Activated T-helper 1 cell treated with anti-CD3 and anti-CD28 coated beads, Interleukin-12 subunit alpha, Interleukin-12 subunit beta, Interleukin-2, Interleukin-4 antibody, amounts not matched to agents 30 ng/mL and 10 ng/mL and 1 ng/mL, durations not matched to agents 14 hours and 24 hours and 36 hours (primary cell): ENCODE measurements at places on chromosomes 13 and 19. TPM values are rescaled to one million over a fixed set of nuclear protein-coding genes. Genes with fewer than 3 reads are reported as not detected.

SPRED3 gene
- total RNA-seq = 2.2 and 2.6 TPM in 2 replicates

LYPD3 gene
- 4.1 and 5.3 TPM in 2 replicates for total RNA-seq

SIX5 gene
- 3.7 and 5.6 TPM in 2 replicates for total RNA-seq

PSG11 gene
- not detected in 2 replicates for total RNA-seq
